ENCODE measurements at places on chromosomes 16 and 17.

DNA sequence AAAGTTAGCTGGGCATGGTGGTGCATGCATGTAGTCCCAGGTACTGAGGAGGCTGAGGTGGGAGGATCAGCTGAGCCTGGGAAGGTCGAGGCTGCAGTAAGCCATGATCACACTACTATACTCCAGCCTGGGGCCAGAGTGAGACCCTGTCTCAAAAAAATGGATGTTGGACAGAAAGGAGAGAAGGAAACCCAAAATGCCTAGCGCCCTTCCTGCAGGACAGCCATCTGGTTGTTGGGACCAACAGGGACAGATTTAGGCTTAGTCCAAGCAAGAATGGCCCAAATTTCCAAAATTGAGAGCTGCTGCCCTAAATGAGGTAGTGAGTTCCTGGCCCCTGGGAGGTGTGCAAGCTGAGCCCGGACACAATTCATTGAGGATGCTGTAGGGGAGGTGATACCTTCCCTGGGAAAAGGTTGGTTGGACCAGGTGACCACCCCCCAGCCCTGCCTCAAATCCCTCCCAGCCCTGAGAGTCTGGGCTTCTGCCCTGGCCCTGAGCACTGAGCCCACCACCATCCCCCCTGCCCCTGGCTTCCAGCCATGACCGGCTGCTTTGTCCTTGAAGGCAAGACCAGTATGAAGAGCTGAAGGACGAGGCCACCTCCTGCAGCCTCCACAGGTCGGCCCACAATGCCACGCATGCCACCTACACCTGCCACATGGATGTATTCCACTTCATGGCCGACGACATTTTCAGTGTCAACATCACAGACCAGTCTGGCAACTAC lies 35.1 kb downstream of the IL21R start:
- no peak for DNase-seq

GRCh38 chr16:68073902-68074760 lies 11.0 kb upstream of the NFATC3 start:
- no peak for DNase-seq

GRCh38 chr17:50259477-50260324 lies 14.6 kb upstream of the TMEM92 start:
- no peak for DNase-seq

- no peak for DNase-seq
Observed at GRCh38 chr16:50751528-50751927, 9.6 kb downstream of the CYLD start.

GRCh38 chr16:2529061-2529931 lies 1.9 kb downstream of the CEMP1 start:
- DNase-seq = no peak

Measured in nucleus accumbens (tissue), 56 donors.